ENCODE measurements at places on chromosomes 5 and 9.

GRCh38 chr5:161745392-161745791, 59.9 kb downstream of the GABRA6 start:
- DNase-seq = no peak

- peak; percentile 40 for DNase-seq
These were observed 176.6 kb upstream of the KCNN2 start for GRCh38 chr5:114185274-114185673.

- DNase-seq = no peak
These were observed 14.7 kb upstream of the SIL1 start for GRCh38 chr5:139212906-139213305.

- no peak for DNase-seq
These were observed 22.5 kb downstream of the ROPN1L start for GRCh38 chr5:10464173-10464572.

DNA sequence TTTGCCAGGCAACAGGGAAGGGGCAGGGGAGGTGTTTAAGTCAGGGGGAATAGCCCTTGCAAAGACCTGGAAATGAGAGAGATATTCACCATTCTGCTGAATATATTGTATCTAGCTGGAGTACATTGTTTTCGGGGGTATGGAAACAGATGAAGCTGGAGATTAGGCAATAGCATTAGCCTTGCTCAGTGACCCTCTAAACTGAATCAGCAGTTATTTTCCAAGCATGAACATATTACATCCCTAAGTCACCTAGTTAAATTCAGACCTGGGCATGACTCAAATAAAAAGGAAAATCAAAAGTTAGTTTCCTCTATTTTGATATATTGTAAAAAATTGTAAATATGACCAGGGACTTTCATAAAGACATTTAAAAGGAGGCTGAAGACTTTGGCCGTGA, 544.6 kb upstream of the TRPC7 start:
- DNase-seq = no peak

- DNase-seq = no peak
These were observed 39.6 kb upstream of the SH3PXD2B start for GRCh38 chr5:172493906-172494305.

DNA sequence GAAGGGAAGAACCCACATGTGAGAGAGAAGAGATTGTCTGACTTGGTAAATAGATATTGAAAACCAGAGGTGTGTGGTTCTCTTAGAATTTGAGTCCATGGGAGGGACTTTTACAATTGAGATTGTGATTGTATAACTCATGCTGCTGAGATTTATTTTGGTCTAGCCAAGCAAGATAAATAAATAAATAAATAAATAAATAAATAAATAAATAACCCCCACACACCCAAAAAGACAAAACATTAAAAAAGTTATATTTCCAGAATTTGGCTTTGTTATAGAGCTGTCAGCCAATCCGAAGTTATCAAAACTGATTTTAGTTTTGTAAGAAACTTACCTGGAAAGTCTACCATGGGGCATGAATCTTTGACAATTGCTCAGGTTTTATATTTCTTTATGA, 416.6 kb downstream of the ZSWIM6 start:
- DNase-seq = no peak

DNA sequence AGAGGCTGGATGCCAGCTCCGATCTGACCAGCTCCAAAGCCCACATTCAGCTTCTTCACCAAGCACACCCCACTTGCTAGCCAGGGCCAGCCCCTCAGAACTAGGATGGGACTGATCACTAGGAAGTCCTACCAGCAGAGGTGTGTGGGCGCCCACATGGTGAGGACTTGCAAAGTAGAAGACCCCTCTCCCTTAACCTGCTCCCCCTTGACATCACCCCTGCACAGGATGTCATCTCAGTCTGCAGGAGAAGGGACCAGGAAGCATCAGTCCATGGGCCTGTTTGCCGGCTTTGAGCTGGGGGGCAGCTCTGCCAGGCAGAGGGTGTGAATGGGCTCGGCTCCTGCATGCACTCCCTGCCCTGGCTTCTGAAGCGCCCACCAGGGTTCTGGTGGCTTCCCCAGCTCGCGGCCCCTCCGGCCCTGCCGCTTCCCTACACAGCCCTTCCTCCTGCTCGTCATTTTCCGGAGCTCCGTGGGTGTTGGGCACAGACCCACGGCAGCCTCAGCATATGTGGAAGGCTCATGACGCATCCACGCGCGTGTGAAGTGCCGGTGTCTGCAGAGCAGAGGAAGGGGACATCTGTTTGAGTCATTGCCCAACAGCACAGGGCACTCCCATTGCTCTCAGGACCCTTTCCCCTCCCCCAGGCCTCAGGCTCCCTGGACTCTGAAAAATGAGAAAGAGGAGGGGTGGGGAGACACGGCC, 3.7 kb upstream of the FAM78A start:
- DNase-seq = no peak

DNA sequence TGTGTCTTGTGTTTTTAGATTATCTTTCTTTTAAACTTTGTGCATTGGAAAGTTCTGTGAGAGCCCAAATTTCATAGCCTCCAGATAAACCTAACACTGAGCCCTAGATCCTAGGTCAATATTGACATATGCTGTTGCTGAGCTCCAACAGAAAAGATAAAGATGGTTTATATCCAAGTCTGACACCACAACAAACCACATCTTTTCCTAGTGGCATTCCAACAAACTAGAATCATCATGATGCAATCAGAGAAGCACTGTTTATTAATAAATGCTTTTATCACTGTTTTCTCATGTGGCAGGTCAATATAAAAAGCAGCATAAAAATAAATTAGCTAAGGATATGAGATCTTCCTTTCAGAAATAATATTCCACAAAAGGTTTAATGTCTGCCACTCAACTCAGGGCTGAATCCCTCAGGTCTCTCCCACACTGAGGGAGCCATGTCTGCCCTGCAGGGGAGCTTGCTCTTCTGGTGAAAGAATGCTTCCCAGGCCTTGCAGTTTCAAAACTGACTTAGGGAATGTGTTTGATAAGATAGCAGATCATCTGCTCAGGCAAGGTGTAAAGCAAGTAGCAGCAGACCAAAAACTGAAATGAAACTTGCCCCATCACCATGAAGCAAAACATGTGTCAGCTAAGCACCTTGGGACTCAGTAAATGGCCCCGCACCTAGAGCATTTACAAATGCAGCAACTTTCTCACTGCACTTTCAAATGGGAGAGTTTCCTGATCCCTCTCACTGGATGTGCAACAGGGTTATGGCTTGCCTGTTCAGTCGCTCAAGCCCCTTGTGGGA, 493.0 kb downstream of the AGTPBP1 start:
- no peak for DNase-seq

DNA sequence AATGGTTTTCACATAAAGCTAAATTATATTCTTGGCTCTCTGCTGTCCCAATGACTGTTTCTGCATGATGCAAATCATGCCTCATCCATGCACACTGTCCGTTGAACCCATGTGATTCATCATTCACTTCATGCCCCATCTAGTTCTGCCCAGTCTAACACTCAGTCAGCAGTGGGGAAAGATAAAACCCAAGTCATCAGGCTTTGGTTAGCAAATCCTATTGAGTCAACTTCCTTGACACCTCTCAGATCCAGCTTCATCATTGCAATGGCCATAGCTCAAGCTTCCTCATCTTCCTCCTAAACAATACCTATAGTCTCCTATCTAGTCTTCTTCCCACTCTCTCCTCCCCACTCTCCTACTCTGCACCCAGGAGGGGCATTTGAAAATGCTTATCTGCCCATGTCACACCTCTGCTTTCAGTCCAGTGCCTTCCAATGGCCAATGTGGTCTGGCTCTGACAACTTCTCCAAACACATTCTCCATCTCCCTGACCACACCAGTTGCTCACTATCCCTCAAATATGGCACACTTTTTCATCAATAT, 266.0 kb upstream of the TRIM32 start:
- DNase-seq = no peak

All from T47D (cell line).